Caki2 (cell line): ENCODE measurements at places on chromosomes 6 and 20. TPM values are rescaled to one million over a fixed set of nuclear protein-coding genes. Genes with fewer than 3 reads are reported as not detected.

Gene CLVS2
- total RNA-seq: not detected in 2 replicates

Gene LY6G5B
- not detected in 2 replicates for total RNA-seq

Gene RHAG
- not detected in 2 replicates for total RNA-seq

Gene SYNGAP1
- total RNA-seq: 0.14 TPM in 2 replicates

Gene C4B
- total RNA-seq: not detected in 2 replicates

Gene HLA-DRB5
- not detected in 2 replicates for total RNA-seq

Gene SSTR4
- total RNA-seq: not detected in 2 replicates
